ENCODE measurements at places on chromosomes 13 and 19. TPM values are rescaled to one million over a fixed set of nuclear protein-coding genes. Genes with fewer than 3 reads are reported as not detected.

Gene TNNI3
- not detected for total RNA-seq

Gene OR10H1
- not detected for total RNA-seq

Gene SLITRK6
- total RNA-seq: not detected

Gene KLK7
- total RNA-seq: not detected

Gene SBK3
- not detected for total RNA-seq

Gene ZNF714
- total RNA-seq: 7.7 TPM

Gene PCDH20
- total RNA-seq: not detected

Gene WDR87
- total RNA-seq: not detected

All from GM12878 (cell line).